ENCODE measurements at places on chromosomes 3 and 15.

- H3K4me1 ChIP-seq: peaks cover 7% of the 10 kb centered on the region
- H3K27me3 ChIP-seq: no peaks in the 10 kb centered on the region
- no peak overlapping the region for H3K4me3 ChIP-seq
- H3K36me3 ChIP-seq: no peaks in the 10 kb centered on the region
Measured at GRCh38 chr3:14435175-14436014, 33.0 kb downstream of the SLC6A6 start.

- H3K36me3 ChIP-seq: no peaks in the 10 kb centered on the region
- DNase-seq: peak; percentile 83
- no peaks in the 10 kb centered on the region for H3K27me3 ChIP-seq
- peaks cover 27% of the 10 kb centered on the region for H3K4me1 ChIP-seq
- no peak overlapping the region for H3K27ac ChIP-seq
- H3K4me3 ChIP-seq: no peak overlapping the region
Measured at GRCh38 chr15:22949074-22949547, 31.1 kb downstream of the CYFIP1 start.

- H3K27me3 ChIP-seq: no peaks in the 10 kb centered on the region
- DNase-seq: no peak
- no peaks in the 10 kb centered on the region for H3K4me1 ChIP-seq
- no peaks in the 10 kb centered on the region for H3K36me3 ChIP-seq
Measured at GRCh38 chr3:195059471-195060216, 211.3 kb downstream of the XXYLT1 start.

GRCh38 chr3:44198284-44199269 is 43.1 kb upstream of the TOPAZ1 start:
- peaks cover 8% of the 10 kb centered on the region for H3K27me3 ChIP-seq
- no peaks in the 10 kb centered on the region for H3K4me1 ChIP-seq

DNA sequence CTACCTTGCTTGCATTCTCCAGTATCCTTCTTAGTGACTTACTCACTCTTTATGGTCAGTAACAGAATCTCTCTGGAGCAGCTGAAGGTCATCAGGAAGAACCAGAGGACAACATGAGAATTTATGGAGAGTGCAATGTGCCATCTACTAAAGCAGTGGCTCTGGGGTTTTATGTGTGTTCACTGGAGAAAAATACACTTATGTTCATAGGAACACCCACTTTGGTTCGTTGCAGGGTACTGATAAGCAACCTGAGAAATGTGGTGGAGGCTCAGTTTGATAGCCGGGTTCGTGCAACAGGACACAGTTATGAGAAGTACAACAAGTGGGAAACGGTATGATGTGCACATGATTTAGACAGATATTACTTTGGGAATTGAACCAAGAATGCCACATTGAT is 12.8 kb downstream of the CPB1 start:
- no peak for DNase-seq
- no peak overlapping the region for H3K4me3 ChIP-seq
- no peaks in the 10 kb centered on the region for H3K4me1 ChIP-seq
- H3K36me3 ChIP-seq: no peaks in the 10 kb centered on the region
- no peak overlapping the region for H3K27ac ChIP-seq
- H3K27me3 ChIP-seq: no peaks in the 10 kb centered on the region

DNA sequence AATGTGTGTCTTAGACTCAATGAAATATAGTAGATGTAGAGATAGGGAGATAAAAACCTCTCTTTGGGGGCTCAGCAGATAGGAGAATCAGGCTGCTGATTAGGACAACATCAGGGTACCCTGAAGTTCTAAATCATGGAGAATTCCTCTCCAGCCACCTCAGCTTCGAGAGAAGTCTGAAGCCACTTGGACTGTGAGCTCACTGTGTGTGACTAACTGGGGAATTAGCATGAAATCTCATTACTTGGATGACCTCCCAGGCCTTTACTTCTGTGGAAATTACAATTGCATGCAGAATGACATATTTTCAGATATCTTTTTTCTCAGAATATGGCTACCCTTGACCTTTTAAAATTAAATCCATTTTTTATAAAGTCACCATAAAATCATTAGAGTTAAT is 128.0 kb upstream of the MRPL3 start:
- DNase-seq: no peak
- no peak overlapping the region for H3K27ac ChIP-seq
- no peaks in the 10 kb centered on the region for H3K27me3 ChIP-seq
- no peak overlapping the region for H3K4me3 ChIP-seq
- no peaks in the 10 kb centered on the region for H3K4me1 ChIP-seq

DNA sequence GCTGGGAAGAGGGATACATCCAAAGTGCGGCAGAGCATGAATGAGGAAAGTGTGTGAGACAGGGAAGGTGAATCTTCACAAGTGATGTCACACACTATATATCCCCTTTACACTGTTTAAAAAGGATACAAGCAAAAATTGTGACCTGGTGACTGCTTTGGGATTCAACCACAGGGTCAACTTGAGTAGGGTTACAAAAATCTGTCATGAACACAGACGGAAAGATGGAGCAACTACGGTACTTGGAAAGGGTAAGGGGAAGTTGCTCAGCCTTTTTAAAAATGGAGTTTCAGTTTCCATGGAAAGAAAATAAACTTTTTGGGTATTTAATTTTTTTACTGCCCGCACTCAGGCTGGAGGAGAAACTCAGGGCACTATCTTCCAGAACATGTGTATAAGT is 60.3 kb downstream of the B3GNT5 start:
- no peak overlapping the region for H3K27ac ChIP-seq
- DNase-seq: no peak
- H3K27me3 ChIP-seq: no peaks in the 10 kb centered on the region
- H3K4me1 ChIP-seq: peaks cover 19% of the 10 kb centered on the region

- no peaks in the 10 kb centered on the region for H3K36me3 ChIP-seq
- no peak for DNase-seq
- no peak overlapping the region for H3K4me3 ChIP-seq
- no peaks in the 10 kb centered on the region for H3K4me1 ChIP-seq
- H3K27me3 ChIP-seq: no peaks in the 10 kb centered on the region
- H3K27ac ChIP-seq: no peak overlapping the region
Measured at GRCh38 chr3:82816086-82816485, 1054.6 kb upstream of the GBE1 start.

GRCh38 chr15:74785194-74786032 is 3.5 kb downstream of the CSK start:
- DNase-seq: no peak
- H3K36me3 ChIP-seq: no peaks in the 10 kb centered on the region
- H3K27ac ChIP-seq: no peak overlapping the region
- peaks cover 30% of the 10 kb centered on the region for H3K4me1 ChIP-seq
- H3K4me3 ChIP-seq: no peak overlapping the region

DNA sequence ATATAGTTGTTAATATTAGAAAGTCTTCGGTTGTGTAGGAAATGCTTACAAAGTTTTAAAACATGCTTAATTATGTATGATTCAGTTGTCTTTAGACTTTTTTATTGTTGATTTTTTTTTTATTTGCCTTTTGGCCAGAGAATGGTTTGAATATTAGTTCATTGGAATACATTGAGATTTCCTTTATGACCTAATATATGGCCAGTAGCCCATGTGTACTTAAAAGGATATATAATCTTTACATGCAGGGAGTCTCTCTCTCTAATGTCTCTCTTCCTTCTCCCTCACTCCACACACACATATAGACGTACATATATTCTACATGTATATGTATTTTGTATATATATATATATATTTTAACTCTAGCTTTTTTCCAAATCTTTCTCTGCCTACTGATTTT is 67.3 kb upstream of the SKIL start:
- H3K4me3 ChIP-seq: no peak overlapping the region
- H3K36me3 ChIP-seq: peaks cover 10% of the 10 kb centered on the region
- no peaks in the 10 kb centered on the region for H3K27me3 ChIP-seq
- no peak for DNase-seq
- H3K4me1 ChIP-seq: no peaks in the 10 kb centered on the region

DNA sequence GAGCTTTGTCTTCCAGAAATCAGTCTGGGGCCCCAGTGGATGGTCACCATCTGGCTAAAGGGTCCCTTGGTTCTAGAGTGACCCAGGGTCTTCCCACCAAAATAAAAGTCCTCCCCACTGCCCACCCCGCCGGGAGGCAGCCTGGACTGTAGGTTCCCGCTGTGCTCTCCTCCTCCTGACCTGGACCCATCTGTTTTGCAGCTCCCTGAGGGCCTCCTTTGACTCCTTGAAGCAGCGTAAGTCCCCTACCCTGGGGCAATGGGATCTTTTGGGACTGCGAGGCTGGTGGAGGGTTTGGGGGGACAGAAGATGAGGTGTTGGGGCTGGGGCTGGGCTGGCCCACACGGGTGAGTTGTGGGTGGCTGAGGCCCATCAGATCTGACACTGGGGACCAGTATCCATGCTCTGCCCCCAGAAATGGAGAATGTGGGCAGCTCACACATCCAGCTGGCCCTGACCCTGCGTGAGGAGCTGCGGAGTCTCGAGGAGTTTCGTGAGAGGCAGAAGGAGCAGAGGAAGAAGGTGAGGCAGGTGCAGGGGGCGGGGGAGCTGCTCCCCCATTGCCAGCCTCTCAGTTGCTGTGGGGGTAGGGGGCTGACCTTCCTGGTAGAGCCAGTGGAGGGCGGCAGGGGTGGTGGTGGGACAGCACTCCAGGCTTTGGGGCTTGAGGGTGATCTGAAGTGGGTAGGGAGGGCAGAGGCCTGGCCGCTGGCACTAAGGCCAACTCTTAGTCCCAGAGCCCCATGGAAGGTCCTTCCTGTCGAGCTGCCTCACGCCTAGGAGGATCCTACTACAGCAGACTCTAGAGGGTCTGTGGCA is 30.4 kb downstream of the PSTPIP1 start:
- H3K27me3 ChIP-seq: no peaks in the 10 kb centered on the region
- no peaks in the 10 kb centered on the region for H3K36me3 ChIP-seq
- no peak overlapping the region for H3K4me3 ChIP-seq
- DNase-seq: peak; percentile 1

DNA sequence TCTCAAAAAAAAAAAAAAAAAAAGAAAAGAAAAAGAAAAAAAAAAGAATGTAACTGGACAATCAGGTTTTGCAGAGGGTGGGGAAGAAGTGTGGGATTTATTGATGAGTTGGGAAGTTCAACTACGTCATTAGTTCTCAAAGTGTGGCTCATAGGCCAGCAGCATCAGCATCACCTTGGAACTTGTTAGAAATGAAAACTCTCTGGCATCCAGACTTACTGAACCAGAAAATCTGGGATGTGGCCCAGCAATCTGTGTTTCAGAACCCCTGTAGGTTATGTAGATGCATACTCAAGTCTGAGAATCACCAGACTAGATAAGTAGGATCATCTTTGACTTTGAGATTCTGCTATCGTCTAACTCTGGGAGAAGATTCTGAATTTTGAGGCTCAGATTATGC is 45.8 kb upstream of the ETV5 start:
- H3K4me1 ChIP-seq: no peaks in the 10 kb centered on the region
- DNase-seq: no peak
- no peak overlapping the region for H3K4me3 ChIP-seq
- no peak overlapping the region for H3K27ac ChIP-seq
- H3K36me3 ChIP-seq: no peaks in the 10 kb centered on the region
- H3K27me3 ChIP-seq: no peaks in the 10 kb centered on the region

- H3K36me3 ChIP-seq: no peaks in the 10 kb centered on the region
- no peak overlapping the region for H3K4me3 ChIP-seq
- no peaks in the 10 kb centered on the region for H3K4me1 ChIP-seq
- no peak overlapping the region for H3K27ac ChIP-seq
- no peaks in the 10 kb centered on the region for H3K27me3 ChIP-seq
- no peak for DNase-seq
Measured at GRCh38 chr15:28861031-28861534, 12.6 kb upstream of the GOLGA6L7 start.

DNA sequence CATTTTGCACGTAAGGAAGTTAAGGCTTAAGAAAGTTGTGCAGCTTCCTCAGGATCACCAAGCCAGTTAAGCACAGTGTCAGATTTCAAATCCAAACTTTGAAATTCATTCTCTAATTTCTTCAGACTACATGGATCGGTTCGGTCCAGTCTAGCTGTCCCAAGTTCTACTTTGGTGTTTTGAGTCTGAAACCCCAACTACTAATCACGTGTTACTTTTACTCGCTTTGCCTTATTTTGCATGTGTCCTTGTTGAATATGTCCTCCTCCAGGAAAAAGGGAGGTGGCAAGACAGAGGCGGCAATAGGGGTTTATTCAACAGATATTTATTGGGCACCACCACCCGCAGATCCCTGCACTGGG is 522 bp upstream of the GXYLT2 start:
- H3K4me3 ChIP-seq: peak overlapping the region; percentile 37
- H3K4me1 ChIP-seq: peaks cover 41% of the 10 kb centered on the region
- H3K36me3 ChIP-seq: no peaks in the 10 kb centered on the region
- no peak overlapping the region for H3K27ac ChIP-seq
- DNase-seq: no peak

- H3K27ac ChIP-seq: no peak overlapping the region
- no peaks in the 10 kb centered on the region for H3K4me1 ChIP-seq
- H3K27me3 ChIP-seq: no peaks in the 10 kb centered on the region
- H3K4me3 ChIP-seq: no peak overlapping the region
Measured at GRCh38 chr3:99186016-99186415, 284.5 kb upstream of the DCBLD2 start.

GRCh38 chr3:13932578-13933295 is 52.9 kb upstream of the WNT7A start:
- no peak for DNase-seq
- no peaks in the 10 kb centered on the region for H3K27me3 ChIP-seq
- H3K4me1 ChIP-seq: no peaks in the 10 kb centered on the region

GRCh38 chr3:5466065-5466464 is 278.6 kb downstream of the EDEM1 start:
- no peaks in the 10 kb centered on the region for H3K27me3 ChIP-seq
- no peaks in the 10 kb centered on the region for H3K36me3 ChIP-seq
- no peak for DNase-seq
- H3K4me1 ChIP-seq: no peaks in the 10 kb centered on the region

DNA sequence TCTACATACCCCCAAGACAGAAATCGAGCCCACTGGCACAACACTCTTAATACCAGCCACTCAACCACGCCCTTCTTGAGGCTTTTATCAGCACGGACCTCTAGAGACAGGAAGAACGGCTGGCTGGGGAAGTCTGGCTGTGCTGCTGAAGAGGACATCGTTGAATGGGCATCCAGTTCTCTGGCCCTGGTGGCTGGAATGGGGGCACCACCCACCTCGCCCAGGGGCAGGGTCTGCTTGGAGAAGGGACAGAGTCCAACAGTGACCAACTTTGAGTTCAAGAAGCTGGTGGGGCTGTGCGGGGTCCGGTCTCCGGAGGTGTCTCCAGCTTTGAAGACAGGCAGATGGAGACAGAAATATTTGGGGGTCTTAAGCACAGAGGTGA is 77.5 kb downstream of the ATP10A start:
- H3K27ac ChIP-seq: no peak overlapping the region
- no peak overlapping the region for H3K4me3 ChIP-seq
- no peaks in the 10 kb centered on the region for H3K36me3 ChIP-seq
- no peak for DNase-seq

Data from neural progenitor cell (in vitro differentiated cells).